ENCODE measurements at places on chromosomes 7 and 10.

GRCh38 chr7:158633055-158633956 lies 45.7 kb upstream of the PTPRN2 start:
- no peak for DNase-seq

DNA sequence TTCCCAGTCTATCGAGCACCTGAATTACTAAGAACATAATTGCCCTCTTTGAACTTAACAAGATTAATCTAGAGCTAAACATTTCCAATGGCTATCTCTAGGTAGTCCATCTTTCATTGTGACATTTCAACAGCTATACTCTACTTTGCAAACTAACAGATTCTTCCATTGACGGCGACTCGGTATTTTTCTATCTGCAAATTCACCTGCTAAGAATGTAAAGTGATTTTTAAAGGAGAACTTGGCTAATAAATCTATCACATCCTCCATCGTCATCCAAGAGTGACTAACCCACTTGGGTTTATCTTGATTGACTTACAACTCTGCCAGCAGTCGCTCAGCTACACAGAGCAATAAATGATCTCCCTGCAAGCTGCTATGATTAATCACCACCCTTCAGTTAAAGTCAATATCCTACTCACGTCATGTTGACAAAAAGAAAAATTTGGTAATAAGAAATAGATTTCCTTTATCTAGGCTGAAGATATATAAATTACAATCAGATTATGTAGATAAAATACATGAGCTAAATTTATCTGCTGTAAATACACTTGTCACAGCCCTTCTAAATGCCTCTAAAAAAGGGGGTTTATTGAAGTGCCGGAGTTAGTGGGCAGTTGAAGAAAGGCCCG lies 99.5 kb downstream of the SFMBT2 start:
- DNase-seq = peak; percentile 43

DNA sequence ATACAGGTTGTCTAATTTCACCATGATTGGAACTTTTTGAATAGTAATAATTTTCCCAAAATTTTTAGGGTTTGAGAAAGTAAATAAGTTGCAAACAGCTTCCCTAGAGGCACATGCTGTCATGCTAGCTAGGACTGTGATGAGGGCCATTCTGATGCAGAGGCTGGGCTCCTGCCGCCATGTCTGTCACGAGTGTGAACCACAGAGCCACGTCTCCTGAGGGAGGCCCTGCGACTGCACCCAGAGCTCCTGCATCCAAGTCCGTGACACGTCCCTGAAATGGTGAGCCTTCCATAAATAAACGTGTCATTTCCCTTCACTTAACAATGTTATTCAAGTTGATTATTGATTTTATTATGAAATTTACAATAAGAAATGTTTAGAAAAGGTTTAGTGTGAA lies 40.0 kb downstream of the C10orf120 start:
- no peak for DNase-seq

DNA sequence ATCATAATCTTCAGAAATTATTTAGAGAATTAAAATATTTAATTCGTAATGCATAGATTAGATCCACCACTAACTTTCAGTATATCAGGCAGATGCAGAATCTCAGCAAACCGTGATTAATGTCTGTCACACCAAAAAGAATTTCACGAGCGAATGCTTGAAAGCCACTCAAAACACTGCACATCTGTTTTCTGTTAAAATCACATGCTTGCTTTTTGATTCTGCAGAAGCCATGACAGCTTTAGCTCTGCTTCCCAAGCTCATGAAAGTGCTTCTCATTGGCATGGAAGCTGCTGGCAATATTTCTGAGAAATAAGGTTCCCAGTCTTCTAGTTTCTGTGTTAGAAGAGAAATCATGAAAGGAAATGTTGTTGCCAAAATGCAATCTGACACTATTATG lies 837.8 kb upstream of the LRRN3 start:
- no peak for DNase-seq

- DNase-seq = no peak
These were observed 14.8 kb downstream of the PTPRE start for GRCh38 chr10:127921753-127922145.

DNA sequence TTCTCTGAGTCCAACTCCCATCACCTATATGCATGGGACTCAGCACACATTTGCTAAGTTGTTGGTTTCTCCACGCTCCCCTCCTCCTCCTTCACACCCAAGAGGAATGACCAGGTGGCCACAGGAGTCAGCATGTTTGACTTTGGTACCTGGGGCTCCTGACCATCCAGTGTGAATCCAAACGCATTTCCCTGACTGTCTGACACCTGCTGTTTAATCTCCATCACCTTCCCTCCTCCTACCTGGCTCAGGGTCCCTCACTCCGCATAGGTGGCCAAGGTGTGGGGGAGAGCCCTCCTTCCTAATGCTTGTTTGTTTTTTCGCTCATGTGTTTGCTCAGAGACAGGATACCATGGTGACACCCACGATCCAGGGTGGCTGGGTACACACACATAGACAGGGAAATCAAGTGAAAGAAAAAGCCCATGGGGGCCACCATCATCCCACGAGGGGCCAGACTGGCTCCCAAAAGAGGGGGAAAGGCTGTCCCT lies 194.9 kb downstream of the KCNMA1 start:
- DNase-seq = no peak

GRCh38 chr7:157565981-157566630 lies 229.3 kb downstream of the DNAJB6 start:
- no peak for DNase-seq

DNA sequence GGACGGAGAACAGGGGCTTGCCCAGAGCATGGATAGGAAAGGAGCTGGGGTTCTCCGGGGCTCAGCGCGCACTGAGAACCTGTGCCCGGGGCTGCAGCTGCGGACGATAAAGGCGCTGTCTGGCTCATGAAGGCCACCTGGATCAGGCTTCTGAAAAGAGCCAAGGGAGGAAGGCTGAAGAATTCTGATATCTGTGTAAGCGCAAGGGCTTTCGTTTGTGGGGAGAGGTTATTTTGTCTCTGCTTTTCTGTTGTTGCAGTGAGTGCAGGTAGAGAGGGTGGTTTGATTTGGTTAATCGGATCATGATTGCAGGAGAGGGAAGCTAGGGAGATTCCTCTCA lies 250.5 kb downstream of the NSUN6 start:
- no peak for DNase-seq

- DNase-seq = no peak
These were observed 12.5 kb upstream of the ARPC1A start for GRCh38 chr7:99313204-99313573.

DNA sequence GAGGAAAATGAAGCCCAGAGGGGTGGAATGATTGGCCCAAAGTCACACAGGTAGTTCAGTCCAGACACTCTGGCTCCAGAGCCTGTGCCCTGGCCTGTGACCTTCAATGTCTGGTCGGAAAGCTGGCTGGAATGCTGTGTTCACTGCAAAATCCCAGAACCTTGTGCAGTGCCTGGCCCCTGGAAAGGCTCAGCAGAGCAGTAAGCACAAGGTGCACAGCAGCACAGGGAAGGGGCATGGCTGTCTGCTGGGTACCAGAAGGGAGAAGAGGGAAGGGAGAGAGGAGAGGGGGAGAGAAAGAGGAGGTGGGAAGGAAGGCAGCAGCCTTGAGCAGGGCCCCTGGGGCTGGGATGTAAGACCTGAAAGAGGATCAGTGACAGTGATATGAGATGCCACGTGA lies 28.4 kb upstream of the C10orf71 start:
- no peak for DNase-seq

- no peak for DNase-seq
These were observed 331.6 kb downstream of the DGKB start for GRCh38 chr7:14570750-14571607.

DNA sequence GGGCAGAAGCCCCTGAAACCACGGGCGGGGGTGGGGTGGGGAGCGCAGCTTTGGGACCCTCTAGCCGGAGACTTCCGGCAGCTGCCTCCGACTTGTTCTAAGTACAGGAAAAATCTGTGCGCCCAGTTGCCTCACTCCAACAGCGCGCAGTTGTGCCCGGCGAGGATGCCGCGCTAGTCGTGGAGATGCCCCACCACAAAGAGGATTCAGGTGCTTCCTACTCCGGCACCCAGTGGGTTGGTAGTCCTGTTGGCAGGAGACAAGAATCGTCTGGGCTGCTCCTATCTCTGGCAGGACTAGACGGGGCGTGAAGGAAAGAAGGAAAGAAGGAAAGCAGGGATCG lies 465 bp upstream of the NPY start:
- DNase-seq = no peak

GRCh38 chr10:117170244-117170643 lies 27.0 kb upstream of the KCNK18 start:
- DNase-seq = no peak

DNA sequence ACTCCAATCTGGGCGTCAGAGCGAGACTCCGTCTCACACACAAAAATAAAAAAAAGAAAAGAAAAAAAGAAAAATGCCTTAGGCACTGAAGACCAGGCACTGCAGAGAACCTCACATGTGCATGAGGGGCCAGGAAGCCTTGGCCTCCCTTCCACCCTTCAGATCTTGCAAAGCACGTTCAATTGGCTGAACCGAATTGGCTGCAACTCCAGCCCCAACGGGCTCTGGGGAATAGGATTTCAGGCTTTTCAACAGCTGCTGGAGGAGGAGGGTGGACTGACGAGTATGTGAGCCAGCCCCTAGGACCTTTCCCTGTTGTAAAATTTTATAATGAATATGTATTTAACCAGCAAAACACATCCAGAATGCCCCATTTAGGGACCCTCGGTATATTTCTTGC lies 16.7 kb downstream of the TMEM120A start:
- DNase-seq = peak; percentile 32

DNA sequence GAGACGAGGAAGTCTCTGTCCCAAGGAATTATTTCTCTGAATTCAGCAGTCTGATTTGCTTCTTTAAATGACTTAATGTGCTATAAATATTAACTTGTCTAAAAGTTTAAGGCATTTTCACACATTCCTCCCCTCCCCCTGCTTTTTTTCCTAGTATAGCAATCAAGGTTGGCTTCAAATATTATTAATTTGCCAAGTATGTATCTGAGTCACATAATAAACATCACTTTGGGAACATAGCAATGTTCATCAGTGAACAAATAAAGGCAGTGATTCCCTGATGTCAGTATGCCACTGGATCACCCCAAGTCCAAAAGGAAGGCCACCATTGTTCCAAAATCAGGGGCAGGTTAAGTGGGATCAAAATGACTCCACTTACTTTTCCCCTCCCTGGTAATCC lies 40.5 kb downstream of the PDE6C start:
- peak; percentile 26 for DNase-seq

GRCh38 chr7:952548-953441 lies 1.7 kb downstream of the ADAP1 start:
- DNase-seq = no peak

DNA sequence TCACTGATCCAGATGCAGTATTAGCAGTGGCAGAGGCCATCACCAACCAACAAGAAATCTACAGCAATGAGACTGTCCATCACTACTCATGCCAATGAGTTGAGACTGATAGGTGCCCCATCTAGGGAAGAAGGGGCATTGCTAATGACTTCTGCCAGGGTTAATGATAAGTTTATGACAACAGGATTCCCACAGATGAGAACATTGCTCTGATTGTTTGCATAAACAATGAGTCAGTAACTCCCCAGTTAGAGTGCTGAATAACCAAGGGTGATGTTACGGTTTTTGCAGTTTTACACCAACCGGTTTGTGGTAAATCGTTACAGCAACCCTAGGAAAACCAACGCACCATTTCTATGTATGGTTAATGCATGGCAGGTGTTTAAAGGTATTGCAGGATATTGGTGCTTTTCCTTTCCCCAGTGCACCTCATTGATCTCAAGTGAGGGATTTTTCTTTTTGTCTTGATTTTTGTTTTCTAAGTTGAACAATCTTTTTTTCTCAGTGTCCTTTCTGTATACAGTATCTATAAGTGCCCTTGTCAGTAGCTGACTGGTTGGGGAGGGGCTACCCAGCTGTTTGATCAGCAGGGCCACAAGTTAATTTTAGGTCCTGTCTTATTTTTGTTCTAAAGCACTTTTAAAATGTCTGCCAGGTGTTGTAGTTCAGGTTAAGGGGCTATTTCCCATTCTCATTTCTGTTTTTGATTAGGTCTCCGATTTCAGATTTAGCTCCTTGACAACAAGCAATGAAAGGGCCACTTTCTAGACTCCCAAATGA lies 3.9 kb upstream of the CSGALNACT2 start:
- no peak for DNase-seq

GRCh38 chr7:30744075-30744417 lies 7.9 kb upstream of the INMT start:
- no peak for DNase-seq

DNA sequence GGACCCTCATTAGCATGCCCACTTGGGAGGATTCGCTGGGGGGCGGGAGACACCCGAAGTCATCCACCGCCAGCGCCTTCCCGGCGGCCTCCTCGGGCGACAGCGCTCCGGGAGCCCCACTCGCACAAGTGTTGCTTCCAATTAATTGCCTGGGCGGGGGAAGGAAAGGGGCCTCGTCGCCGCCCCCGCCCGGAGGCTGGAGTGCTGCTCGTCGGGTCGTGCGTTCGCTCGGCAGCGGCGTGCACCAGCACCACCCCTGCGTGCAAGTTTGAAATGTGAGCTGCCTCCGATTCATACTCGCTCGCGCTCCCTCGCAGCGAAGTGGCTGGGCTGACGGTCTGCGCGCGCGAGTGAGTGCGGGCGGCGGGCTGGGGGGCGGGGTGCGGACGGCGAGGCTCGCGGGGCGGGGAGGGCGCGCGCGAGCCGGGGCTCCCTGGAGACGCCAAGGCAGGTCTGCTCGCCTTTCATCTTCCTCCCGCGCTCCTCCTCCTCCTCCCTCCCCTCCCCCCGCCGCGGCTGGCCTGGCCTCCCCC lies 104.6 kb upstream of the PPIF start:
- peak; percentile 88 for DNase-seq

DNA sequence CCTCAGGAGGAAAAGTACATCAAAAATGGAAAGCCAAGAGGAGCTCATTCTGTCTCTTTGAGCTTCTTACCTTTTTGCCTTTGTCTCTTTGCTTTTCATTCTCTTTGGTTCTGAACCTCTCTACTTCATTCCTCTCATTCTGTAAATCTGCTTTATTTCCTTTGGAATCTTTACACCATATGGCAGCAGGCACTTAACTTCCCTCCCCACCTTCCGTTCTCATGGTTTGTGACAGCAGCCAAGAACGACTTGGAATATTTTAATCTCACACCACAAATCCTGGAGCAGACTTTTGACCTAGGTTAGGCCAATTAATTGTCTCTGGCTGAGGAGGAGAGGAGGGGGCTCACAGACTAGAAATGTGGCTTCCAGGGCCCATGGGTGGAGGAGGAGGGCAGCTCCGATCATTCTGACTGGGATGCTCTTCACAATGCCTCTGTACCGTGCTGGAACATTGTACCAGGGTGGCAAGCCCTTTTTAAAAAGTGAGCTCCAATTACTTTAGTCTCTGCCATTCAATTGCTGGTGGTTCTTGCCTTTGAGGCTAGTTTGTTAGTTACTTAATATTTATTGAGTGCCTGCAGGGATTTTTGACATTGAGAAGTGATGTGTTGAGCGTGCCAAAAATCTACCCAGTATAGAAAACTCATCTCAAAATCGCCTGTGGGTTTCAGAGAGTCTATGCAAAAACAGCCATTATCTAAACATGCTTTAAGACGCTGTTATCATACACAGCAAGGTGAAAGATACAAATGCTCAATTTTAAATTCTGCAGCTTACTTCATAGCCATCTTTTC lies 386.6 kb downstream of the DPP6 start:
- DNase-seq = no peak

- no peak for DNase-seq
These were observed 179.5 kb upstream of the KLF6 start for GRCh38 chr10:3964516-3964915.

GRCh38 chr7:29518616-29519015 lies 45.0 kb upstream of the PRR15 start:
- DNase-seq = no peak
